ENCODE measurements at places on chromosomes 4 and X.

DNA sequence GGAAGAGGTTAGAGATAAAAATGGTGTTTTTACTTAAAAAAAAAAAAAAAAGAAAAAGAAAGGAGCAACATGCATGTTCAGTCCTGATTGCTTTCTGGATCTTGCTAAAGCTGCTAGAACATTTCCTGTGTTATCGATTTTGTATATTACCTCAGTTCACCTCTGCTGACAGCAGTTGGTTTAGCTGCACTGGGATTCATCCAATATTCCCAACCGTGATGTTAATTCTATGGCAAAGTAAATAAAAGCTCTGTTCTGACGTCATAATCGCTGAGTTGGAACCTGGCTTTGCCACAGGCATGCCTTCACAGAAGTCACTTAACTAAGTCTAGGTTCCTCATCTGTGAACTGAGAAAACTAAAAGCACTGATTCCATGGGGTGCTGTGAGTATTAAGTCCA is 90.7 kb upstream of the SORBS2 start:
- no peak for DNase-seq

- no peak for DNase-seq
These were observed 204.7 kb upstream of the S100G start for GRCh38 chrX:16445166-16445752.

DNA sequence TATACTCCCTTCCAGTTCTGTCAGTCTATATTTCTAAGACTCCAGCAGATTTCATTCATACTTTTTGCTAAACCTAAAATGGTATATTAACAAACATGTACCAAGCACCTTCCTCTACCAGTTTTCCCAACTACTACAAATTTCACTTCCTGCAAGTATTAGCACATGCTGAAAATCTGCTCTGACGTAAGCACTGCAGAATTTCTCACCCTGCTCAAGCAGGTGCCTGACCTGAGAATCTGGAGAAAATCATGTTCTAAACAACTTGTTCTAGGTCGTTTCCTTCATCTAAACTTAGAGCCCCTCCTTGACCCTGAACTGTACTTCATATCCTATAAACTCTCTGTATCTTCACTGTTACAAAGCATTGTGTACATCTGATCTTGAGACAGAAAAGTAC is 380.7 kb upstream of the NOCT start:
- no peak for DNase-seq

- no peak for DNase-seq
These were observed 22.5 kb downstream of the NFXL1 start for GRCh38 chr4:47891928-47892327.

GRCh38 chr4:14844061-14844460 is 158.2 kb upstream of the CPEB2 start:
- no peak for DNase-seq

- no peak for DNase-seq
These were observed 240.9 kb downstream of the STIM2 start for GRCh38 chr4:27101561-27101960.

DNA sequence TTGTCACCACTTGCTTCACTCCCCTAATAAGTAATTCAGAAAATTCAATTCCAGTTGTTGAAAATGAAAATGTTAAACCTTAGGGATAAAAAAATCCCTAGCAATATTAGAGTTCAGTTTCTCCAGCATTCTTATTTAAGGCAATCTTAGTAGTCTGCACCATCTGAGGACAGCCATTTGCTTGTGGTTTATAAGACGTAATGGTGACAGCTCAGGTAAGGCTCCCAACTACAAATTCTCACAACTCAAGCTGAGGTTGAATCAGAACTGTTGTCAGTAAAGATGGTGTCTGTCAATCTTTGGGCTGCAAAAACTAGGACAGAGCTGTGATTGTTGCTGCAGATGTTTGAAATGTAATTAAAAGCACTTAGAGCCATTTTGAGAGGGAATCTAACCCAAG is 16.3 kb upstream of the ADGRA3 start:
- DNase-seq = no peak

GRCh38 chr4:30536231-30536630 is 183.9 kb upstream of the PCDH7 start:
- no peak for DNase-seq

GRCh38 chr4:38120772-38121171 is 160.6 kb downstream of the PTTG2 start:
- DNase-seq = no peak

DNA sequence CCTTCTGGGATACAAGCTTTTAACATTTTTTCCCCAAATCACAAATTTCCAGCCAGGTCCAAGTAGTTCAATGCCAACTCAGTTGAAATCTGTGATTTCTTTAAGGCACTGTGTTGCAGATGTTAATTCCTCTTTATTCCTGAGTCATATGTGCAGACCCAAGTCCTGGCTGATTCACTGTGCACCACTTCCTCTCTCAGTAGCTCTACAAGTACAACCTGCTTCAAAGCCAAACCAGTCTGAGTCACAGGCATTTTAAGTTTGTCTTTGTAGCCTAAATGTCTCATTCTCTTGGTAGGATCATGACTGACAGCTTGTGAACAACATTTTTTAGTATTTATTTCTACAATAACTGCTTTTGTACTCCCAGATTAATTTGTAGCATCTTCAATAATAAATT is 165.6 kb upstream of the S100G start:
- DNase-seq = no peak

DNA sequence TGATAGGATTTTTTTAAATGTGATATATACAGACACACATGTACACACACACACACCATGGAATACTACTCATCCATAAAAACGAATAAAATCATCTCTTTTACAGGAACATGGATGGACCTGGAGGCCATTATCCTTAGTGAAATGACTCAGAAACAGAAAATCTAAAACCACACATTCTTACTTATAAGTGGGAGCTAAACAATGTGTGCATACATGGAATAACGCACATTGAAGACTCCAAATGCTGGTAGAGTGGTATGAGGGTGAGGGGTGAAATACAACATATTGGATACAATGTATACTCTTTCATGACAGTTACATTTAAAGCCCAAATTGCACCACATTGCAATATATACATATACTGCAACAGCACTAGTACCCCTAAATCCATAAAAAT is 120.2 kb upstream of the ADGRL3 start:
- DNase-seq = no peak

- no peak for DNase-seq
These were observed 3.0 kb upstream of the ARMCX4 start for GRCh38 chrX:101482296-101482695.

GRCh38 chr4:124423160-124423559 is 289.4 kb downstream of the ANKRD50 start:
- no peak for DNase-seq

DNA sequence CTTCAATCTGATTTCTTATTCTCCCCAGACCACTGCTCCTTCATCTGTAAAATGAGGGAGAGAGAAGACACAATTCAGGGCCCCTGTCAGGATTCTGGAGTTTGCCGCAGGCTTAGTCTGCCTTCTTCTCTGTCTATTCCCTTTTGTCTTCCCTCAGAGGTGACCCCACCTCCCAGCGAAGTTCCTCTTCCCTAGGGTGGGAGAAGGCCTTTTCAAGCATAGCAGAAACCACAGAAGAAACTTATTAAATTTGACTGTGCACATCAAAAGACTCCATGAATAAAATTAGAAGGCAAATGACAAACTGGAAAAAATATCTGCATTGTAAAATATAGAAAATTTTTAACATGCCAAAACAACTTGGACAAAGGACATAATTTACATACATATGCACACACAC is 148.8 kb downstream of the HNRNPD start:
- no peak for DNase-seq

DNA sequence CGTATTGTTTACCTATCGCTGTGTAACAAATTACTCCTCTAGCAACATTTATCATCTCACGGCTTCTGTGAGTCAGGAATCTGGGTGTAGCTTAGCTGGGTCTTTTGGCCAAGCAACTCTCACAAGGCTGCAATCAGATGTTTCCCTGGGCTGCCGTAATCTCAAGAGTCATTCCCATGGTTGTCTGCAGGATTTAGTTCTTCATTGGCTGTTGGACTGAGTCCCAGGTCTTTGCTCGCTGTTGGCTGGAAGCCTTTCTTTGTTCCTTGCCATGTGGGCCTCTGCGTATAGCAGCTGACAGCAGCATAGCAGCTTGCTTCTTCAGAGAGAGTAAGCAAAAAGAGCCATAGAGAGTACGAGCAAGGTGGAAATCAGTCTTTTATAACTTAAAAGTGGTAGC is 16.8 kb downstream of the POLR2B start:
- peak; percentile 88 for DNase-seq

DNA sequence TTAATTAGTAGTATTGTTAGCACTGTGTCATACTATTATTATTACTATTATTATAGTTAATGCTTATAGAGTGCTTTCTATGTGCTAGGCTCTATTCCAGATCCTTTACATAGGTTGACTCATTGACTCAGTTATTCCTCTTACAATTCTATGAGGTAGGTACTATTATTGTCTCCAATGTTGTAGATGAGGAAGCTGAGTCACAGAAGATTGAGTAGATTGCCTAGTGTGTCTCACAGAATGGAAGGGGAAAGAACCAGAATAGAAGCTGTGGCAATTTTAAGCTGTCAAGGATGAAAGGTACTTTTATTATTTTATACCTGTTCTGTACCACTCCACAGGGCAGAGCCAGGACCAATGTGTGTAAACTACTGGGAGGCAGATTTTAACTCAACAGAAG is 1.9 kb upstream of the TCEAL1 start:
- no peak for DNase-seq

DNA sequence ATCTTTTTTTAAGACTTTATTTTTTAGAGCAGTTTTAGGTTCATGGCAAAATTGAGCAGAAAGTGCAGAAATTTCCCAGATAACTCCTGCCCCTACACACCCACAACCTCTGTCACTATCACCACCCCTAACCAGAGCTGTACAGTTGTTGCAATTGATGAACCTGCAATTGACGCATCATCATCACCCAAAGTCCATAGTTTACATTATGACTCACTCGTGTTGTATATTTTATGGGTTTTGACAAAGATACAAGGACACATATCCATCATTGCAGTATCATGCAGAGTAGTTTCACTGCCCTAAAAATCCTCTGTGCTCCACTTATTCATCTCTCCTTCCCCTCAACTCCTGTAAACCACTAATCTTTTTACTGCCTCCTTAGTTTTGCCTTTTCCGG is 34.5 kb upstream of the WAS start:
- DNase-seq = no peak

DNA sequence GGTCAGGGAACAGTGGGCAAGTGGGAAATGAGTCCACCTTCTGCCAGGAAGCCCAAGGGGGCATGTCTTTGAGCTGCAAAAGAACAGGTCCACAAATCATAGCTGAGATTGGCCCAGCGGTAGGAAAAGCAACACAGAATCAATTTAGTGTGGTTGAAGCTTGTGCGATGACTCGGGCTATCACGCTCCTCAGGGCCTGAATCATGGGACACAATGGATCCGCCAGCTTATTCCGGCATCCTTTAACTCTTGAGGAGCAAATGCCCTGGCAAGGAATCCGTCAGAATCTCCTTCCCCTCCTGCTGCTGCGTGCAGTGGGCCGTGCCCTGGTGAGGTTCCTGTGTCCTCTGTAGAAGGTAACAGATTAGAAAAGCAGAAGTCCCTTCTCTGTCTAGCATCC is 98.0 kb downstream of the RELL1 start:
- no peak for DNase-seq

- DNase-seq = no peak
These were observed 2.1 kb downstream of the PPP3CA start for GRCh38 chr4:101345271-101345595.

DNA sequence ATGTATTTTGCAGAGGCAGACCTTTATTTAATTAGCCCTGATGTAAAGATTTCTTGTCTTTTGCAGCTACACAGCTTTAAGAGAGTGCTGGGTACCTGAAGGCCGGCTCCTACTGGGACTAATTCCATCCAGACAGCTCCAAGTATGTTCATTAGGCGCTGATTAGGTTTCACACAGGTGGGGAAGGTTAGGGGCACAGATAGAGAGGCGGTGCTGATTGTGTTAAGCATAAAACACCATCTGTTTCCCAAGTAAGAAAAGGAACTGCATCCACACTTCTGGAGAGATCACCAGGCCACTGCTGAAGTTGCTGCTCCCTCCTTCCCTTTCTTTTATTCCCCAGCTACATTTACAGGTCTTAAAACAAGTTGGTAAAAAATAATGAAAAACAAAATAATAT is 349.5 kb downstream of the ZIC3 start:
- DNase-seq = no peak

- DNase-seq = no peak
These were observed 274.3 kb upstream of the PPARGC1A start for GRCh38 chr4:24164054-24164693.

DNA sequence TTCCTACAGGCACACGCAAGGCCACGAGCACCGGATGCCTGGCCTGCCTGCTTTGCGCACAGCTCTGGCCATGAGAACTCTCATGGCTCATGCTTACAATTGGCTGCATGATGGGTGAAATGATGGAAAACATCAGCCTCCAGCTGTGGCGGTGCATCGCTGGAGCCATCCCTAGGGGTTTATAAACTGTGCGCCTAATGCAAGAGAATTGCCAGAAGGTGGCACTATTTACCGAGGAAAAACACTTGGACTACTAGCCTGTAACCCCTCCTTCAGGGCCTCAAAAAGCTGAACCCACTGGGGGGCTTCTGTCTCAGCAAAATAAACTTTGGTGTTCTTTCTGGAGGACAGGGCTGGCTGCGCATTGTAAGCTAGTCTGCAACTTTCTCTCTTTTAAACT is 51.9 kb downstream of the PHKA2 start:
- DNase-seq = peak; percentile 13

GRCh38 chr4:94527556-94528233 is 76.0 kb downstream of the PDLIM5 start:
- no peak for DNase-seq

DNA sequence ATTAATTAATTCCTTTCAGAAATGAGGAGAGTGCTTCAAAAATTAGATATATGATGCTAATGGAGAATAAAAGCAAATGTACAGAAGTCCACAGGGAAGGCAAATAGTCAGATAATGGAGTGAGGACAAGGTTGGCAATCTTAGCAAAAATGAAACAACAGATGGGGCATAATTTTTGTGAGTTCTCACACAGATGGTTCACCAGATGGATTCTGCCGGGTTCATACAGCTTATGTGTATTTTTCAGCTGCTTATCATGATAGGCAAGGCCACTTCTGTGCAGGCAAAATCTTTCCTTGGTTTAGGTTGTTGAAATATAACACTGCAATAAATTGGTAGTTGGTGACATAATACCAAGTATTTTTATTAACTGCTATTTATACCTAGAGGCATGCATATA is 1539.0 kb upstream of the IGFBP7 start:
- DNase-seq = no peak

DNA sequence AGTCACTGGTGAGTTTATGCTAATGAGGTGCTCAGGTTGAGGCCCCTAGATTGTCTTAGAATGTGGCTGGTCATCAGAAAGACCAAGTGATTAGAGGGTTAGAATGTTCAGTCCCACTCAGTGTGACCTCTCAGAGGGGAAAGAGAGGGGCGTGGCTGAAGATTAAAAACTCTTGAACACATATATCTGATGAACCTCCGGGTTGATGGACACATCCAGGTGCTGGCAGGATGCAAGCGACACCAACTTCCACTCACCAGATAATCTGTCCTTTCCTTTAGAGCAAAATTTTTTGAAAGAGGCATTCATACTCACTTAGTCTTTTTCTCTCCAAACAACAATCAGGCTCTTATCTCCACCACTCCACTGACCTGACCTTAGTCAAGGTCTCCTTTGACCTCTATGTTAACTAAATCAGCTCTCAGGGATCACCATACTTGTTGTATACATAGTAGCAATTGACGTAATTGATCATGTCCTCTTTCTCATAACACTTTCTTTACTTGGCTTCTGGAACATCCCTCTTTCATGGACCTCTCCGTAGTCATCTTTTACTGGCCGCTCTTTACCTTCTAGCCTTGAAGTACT is 14.2 kb downstream of the FAM47E start:
- DNase-seq = no peak
